ENCODE measurements at places on chromosomes 5 and 9.

DNA sequence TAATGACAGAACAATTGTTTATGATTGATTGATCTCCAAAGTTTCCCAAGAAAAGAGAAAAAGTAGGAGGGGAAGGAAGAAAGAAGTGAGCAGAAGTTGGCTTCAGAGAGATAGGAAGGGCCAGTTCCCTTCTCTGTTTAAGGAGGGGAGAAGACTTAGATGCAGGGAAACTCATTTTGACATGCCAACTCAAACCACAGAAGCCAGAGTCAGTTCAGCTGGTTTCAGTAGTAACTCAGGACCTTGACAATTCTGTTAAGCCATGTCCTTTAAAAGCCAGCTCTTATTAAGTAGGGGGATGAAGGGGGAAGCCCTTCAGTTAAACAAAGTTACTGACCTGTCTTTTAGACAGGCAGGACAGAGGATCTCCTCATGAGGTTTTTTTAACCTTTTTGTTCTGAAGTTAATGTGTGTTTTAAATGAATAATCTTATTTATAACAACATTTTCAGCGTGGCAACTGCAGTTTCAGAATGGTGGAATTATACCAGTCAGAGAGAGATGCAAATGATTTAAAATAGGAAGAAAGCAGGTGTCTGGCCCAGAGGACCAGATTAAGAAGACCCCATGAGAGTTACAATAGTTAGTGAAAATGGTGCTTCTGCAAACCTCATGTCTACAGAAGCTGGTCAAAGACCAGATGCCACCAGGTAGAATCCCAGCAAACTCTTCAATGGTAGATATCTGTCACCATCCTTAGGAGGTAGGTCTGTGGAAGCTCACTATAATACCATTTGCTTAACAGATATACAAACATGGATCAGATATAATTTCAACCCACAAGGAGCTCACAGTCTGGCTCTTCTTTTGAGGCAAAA is 29.3 kb upstream of the ABL1 start:
- no peak for DNase-seq

GRCh38 chr5:143772621-143773020 is 39.3 kb upstream of the HMHB1 start:
- DNase-seq: no peak

DNA sequence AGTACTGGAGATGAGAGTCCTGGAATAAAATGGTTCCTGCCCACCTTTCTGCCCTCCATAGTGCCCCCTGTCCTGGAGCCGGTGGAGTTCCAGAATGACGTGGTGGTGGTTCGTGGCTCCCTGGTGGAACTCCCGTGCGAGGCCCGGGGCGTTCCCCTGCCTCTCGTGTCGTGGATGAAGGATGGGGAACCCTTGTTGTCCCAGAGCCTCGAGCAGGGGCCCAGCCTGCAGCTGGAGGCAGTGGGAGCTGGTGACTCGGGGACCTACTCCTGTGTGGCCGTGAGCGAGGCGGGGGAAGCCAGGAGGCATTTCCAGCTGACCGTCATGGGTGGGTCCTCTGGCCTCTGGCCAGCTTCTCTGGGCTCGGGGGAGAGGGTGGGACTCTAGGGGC is 51.1 kb upstream of the ASS1 start:
- no peak for DNase-seq

DNA sequence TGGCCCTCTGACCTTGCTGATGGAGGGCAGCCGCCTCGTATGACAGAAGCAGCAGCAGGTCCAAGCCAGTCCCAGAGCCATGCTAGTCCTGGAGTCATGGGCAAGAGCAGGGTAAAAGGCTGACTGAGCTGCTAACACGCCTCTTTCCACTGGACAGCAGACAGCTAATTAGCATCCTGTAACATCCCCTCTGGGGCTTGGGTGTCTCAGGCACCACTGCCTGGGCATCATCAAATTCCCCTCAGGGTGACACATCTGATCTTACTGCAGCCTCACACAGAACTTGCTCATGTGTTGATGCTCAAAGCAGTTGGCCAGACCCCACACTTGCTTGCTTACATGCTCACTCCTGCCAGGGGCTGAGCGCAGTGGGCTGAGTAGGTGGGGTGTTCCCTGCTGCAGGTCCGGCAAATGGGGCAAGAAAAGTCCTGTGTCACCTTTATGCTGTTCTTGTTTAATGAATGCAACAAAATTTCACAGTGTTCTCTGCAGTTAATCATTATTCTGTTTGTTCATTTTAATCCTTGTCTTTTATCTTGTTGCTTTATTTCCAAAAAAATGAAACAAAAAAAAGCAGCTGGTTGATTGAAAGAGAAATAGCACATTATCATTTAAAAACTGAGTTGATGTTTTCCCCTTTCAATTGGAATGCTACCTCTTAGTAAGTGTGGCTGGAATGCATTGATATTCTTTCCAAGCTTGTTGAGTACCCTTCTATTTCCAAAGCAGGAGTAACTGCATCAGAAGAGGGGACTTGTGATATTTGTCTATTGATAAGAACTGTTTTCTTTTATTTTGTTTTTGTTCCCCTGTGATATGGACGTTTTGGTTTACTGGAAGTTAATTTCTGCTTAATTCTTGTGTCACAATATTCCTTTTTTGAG is 254.1 kb downstream of the CDH18 start:
- DNase-seq: no peak

DNA sequence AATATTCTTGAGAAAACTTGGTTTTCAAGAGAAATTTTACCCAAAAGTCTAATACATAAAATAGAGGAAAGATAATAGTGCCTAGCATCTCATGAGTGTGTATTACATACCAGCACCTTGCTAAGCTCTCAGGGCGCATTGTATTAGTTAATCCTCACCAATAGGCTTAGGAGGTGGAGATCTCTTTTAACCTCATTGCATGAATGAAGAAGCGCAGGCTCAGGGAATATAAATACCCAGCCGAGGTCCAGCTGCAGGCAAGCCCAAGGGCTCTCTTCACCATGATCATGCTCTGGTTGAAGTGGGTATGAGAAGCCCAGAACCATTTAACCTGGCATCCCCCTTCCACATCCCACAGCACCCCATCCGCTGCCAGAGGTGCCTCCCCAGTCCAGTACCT is 46.0 kb downstream of the CAMK2A start:
- DNase-seq: peak; percentile 54

DNA sequence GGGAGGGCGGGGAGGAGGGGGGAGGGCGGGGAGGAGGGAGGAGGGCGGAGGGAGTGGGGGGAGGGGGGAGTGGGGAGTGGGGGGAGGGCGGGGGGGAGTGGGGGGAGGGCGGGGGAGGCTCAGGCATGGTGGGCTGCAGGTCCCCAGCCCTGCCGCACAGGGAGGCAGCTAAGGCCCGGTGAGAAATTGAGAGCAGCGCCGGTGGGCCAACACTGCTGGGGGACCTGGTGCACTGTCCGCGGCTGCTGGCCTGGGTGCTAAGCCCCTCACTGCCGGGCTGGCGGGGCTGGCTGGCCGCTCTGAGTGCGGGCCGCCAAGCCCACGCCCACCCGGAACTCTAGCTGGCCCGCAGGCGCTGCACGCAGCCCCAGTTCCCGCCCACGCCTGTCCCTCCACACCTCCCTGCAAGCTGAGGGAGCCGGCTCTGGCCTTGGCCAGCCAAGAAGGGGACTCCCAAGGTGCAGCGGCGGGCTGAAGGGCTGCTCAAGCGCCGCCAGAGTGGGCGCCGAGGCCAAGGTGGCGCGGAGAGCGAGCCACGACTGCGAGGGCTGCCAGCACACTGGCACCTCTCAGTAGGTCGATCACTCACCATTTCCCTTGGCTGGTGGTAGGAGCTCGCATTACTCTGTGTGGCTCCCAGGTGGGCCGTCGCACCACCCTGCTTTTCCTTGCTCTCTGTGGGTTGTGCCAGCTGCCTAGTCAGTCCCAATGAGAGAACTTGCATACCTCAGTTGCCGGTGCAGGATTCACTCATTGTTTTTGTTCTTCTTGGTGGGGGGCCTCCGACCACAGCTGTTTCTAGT is 160.2 kb downstream of the CNTLN start:
- no peak for DNase-seq

DNA sequence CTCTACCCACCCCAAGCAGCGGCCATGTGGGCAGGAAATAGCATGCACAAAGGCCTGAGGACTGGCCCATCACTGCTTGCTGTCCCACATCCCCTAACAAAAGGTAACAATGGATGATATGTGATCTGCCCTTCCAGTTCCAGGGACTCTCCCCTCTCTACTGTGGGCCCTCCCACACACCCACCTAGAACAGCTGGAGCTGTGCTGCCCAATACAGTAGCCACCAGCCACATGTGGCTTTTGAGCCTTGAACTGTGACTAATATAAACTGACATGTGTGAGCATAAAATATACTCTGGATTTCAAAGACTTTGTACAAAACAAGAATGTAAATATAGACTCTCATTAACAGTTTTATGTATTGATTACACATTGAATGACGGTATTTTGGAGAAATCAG is 78.1 kb downstream of the C5orf15 start:
- DNase-seq: no peak

DNA sequence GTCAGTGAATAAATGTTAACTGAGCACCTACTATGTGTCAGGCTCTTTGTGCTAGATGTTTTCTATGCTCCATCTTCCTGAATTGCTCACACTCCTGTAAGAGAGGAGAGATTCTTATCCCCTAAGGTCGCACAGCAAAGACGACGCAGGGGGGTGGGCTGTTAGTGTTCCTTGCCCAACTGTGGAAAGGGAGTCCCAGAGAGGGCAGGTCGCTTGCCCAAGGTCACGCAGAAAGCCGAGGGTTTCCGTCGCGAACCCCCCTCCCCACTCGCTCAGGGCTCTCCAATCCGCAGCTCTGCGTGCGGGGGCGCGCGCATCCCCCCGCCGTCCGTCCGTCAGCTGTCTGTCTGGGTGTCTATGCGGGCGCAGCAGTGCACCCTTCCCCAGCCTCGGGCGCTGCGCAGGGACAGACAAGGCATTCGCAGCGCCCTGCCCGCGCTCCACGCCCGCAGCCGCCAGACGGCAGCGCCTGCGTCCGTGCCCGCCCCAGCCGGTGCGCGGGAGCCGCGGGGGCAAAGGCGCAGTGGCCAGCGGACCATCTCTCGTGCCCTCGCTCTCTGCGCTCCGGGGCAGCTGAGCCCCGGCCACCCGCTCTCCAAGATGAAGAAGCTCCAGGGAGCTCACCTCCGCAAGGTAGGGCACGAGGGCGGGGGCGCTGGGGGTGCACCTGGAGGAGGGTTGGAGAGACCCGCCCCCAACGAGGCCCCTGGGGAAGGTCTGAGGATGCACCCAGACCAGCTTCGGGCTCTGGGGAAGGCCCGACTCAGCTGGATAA is at the start of gene SLC6A7:
TSS of gene SLC6A7 (plus strand) at position 335 of the 775 bp plus-strand sequence. CDS start at position 601, 266 bp downstream.
- DNase-seq: no peak

GRCh38 chr5:137566780-137567179 is 67.7 kb upstream of the SPOCK1 start:
- no peak for DNase-seq

DNA sequence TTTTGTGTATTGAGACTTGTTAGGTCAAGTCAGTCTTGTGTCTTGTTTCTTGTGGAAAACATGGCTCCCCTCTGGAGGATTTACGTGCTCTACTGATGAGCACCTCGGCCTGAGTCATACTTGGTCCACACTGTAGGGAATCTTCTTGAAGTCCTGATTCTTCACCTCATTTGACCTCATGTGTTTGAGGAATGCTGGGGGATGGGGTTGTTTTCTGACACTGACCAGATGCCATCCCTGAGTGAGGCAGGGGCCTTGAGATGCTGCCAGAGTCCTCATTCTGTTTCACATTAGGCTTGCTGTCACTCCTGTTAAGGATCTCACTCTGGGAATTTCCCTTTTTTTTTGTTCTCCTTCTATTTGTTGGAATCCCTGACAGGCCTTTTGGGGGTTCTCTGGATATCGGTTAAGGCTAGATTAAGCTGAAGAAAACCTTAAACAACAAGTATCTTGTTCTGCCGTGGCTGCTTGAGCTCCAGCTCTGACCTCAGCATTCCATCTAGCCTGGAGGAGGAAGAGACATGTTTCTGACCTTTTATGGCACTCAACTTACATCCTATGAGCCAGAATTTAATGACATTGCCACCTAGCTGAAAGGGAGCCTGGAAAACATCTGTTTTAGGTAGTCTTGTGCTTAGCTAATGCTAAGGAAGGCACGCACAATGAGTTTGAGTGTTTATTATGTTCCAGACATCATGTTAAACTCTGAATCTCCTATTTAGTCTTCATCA is 20.6 kb downstream of the TCOF1 start:
- DNase-seq: no peak

- DNase-seq: no peak
Observed at GRCh38 chr9:97510797-97511654, 9.6 kb downstream of the TMOD1 start.

DNA sequence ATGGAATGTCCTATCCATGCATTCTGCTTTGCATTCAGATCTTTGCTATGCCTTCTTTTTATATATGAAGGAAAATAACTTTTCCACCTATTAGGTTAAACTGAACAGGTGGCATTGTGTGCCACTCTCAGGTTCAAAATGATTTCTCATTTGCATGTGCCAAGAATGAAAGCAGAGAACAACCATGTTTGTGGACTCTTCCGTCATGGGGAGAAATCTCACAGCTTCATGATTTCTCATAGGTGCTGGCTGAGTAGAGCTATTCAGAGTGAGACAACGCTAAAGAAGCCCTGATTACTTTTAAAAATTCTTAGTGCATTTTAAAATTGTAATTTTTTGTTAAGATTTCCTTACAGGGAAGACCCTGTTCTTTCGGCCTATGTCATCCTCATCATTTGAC is 472.1 kb downstream of the RASEF start:
- DNase-seq: no peak

- no peak for DNase-seq
Observed at GRCh38 chr9:98121058-98121457, 2.0 kb upstream of the TRIM14 start.

DNA sequence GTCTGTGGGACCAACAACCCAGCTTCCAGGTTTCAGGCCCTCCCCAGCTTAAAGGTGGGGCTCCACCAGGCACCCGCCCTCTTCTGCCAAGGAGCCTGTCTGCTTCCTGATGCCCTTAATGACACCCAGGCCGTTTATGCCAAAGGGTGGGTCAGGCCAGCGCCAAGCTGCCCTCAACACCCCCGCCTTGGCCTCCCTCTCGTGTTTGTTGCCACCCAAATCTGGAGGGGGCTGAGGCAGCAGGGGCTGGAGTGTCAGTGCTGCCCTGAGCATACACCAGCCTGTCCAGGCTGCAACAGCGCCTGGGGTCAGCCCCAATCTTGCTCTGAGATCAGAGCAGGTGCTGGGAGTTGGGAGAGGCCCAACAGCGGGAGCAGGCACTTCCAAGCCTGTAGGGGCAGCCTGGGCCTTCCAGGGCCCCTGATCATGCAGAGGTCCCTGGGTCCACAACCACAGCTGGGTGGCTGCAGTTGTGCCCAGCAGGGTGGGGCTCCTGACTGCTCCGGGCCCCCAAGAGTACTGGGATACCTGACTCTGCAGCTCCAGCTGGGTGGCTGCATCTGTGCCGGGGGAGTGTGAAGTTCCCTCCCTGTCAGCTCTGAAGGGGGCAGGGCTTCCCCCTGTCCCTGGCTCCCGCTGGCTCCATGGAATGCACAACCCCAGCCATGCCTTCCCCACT is 34.5 kb upstream of the TYRP1 start:
- DNase-seq: no peak

GRCh38 chr9:72775570-72775969 is 177.3 kb downstream of the ALDH1A1 start:
- no peak for DNase-seq

- DNase-seq: no peak
Observed at GRCh38 chr5:119342406-119342805, 13.4 kb upstream of the TNFAIP8 start.

Measured in NCI-H524 (cell line).